ENCODE measurements at places on chromosomes 12 and 14.

- DNase-seq, result no peak
These were observed 170.6 kb upstream of the GARIN6 start for GRCh38 chr12:99476956-99477355.

GRCh38 chr12:52441320-52441911 lies 7.2 kb upstream of the KRT75 start:
- DNase-seq, result no peak

- no peak for DNase-seq
These were observed 738.3 kb upstream of the STXBP6 start for GRCh38 chr14:25788252-25788651.

DNA sequence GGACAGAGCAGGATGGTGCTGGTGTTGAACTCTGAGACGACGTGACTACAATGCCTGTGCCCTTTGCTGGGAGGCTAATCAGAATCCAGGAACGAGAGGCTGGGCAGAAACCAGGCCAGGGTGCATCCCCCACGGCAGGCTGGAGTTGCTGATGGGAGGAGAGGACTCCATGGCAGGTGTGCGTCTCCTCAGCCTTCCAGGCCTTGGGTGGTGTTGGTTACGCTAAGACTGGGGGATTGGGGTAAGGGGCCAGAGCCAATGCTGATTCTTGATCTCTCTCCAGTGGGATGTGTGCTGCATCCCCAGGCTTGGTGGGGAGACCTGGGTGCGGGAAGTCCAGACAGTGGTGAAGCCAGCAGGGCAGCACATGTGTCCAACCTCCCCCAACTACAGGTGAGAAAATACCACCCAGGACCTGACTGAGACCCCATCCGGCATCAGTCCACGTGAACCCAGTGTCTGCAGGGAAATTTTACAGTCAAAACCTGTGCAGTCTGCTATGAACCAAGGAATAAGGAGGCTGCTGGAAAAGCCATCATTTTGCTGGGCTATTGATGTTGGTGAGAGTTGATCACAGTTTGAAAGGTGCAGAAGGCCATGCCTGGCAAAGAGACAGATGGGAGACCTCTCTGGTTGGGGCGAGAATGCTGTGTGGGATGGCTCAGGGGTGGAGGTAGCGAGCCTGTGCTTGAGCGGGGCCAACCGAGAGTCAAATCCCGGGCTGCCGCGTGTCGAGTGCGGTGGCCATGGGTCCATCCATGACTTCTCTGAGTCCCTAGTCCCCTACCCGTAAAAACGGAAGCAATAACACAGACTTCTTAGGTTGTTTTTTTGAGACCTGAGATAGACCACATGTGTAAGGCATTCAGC lies 89.8 kb downstream of the NTF3 start:
- DNase-seq, result no peak

DNA sequence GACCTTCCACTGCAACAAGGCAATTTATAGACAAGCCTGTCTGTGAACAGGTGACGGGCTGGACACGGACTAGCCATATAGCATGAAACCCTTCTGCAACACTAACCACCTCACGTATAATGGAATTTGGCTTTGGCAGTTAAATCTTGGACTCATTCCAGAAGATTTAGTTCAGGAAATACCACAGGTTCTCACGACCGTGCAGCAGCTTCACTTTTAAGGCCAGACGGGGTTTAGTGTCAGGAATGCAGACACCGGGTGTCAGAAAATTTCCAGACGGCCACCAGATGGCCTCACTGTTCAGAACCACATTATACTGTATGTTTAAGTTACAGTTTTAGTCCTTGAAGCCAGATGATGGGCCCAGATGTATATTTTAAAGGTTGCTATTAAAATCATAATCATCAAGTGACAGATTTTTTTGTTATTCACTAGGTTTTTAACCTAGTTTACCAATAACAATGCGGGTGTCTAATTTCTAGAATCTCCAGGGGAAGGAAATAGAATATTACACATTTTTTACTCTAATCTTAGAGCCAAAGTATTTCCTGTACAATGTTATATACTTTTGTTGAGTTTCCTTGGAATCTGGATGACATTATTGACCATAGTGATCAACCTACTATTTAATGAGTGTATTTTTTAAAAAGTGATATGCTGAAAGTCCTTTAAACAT lies 90.5 kb upstream of the TMPO start:
- DNase-seq, result no peak

DNA sequence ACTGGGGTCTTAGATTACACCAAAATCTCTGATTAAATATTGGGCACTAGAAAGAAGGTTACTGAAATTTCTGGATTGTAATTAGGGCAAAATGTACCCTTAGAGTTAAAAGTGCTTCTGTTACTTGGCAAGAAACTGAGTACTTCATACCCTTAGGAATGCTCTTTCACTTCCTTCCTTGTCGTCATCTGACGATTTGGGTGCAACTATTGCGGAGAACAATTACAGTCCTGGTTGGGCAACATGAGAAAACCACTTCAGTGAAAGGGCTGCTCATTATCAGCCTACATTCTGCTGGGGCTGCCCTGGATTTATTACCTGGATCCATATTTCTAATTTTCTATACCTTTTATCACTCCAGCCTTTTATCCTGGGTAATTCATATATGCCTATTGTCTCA lies 348.5 kb upstream of the MDGA2 start:
- no peak for DNase-seq

DNA sequence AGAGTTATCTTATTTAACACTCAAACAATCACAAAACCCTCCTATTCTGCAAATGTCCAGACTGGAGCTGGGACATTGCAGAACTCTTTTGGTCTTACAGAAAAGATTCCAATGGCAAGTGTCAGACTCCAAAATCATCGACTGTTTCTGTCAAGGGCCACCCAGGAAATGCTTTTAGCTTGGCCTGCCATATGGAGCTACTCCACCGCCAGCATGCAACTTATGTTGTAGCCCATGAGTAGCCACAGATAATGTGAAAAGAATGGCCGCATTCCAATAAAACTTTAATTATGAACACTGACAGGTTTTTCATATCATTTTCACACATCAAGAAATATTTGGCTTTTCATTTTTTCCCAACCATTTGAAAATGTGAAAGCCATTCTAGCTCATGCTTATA lies 57.5 kb downstream of the SYNE3 start:
- DNase-seq, result no peak

- no peak for DNase-seq
These were observed 19.8 kb downstream of the LEMD3 start for GRCh38 chr12:65189028-65189718.

DNA sequence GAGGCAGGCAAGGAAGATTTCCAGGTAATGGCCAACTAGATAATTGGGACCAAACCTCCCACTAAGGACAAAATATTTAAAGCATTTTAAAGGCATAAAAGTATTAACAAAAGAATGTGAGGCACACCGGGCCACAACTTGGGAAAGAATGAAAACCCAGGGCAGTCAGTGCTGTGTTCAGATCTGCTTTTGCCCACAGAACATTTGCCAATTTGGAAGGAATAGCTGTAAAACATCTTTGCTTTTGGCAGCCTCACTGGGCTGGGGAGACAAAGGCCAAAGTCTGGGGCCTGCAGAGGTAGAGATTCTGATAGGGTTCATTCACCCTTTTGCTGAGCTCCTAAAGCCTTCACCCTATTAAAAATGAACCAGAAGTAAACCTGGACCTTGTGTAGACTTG lies 82.3 kb downstream of the SYNE3 start:
- no peak for DNase-seq

DNA sequence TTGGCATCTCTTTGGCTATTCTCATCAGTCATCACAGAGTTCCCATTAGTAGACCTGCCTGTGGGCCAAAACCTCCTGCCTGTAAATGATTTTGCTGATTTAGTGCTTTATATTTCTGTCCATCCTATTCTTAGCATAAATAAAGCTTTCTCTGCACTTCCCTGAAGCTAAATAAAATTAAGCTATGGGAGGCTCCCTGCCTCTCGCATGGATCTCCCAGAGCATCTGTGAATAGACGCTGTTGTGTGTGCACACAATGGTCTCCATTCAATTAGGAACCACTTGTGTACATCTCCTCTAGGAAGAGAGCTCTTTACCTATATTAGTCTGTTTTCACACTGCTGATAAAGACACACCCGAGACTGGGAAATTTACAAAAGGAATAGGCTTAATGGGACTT lies 80.4 kb downstream of the PPFIBP1 start:
- DNase-seq, result no peak

- DNase-seq, result no peak
These were observed 30.6 kb downstream of the FBXO21 start for GRCh38 chr12:117159674-117160073.

- DNase-seq, result no peak
These were observed 47.9 kb upstream of the GARIN2 start for GRCh38 chr14:67141146-67141900.

DNA sequence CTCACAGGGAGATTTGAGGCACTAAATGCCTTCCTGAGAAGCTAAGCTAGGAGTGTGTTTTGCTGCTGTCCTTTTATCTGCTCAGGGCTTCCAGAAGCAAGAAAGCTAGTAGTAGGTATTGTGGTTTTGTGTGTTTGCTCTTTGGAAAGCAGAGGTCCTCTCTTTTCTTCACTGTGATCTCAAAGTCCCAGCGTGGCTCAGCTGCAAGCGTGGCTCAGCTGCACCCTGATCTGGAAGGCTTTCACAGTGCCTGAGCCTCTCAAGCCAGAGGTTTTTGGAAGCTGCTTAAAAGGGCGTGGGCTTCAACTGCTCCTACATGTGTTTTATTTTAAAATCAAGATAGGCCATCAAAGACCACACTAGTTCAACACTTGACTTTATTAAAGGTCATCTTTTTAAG lies 337.4 kb upstream of the RGS6 start:
- no peak for DNase-seq

DNA sequence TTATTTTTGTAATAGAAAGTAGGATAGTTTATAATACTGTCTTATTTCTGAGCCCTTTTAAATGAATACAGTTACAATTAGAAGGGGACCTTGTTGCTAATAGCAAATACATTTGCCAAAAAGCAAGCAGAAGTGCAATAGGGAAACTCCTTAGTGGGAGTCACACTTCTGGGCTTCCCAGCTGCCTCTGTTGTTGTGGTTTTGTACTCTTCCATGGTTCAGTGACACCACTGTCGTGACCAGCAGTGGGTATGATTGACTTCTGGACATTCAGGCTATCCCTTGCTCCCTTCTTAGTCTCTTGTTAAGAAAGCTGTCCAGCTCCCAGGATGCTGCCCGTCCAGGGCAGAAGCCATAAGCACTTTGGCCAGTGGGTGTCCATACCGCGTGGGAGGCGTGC lies 22.6 kb downstream of the TCTN1 start:
- no peak for DNase-seq

- DNase-seq, result no peak
These were observed 32.1 kb downstream of the GALNT16 start for GRCh38 chr14:69291891-69292561.

All from smooth muscle cell of the brain vasculature (primary cell).